ENCODE measurements at places on chromosomes 5 and 9.

- DNase-seq, result no peak
Measured at GRCh38 chr5:136162008-136162407, 29.4 kb downstream of the SMAD5 start.

GRCh38 chr9:91191411-91192380, 170.0 kb downstream of the AUH start:
- no peak for DNase-seq

- DNase-seq, result no peak
Measured at GRCh38 chr5:41246376-41246775, 33.0 kb upstream of the C6 start.

DNA sequence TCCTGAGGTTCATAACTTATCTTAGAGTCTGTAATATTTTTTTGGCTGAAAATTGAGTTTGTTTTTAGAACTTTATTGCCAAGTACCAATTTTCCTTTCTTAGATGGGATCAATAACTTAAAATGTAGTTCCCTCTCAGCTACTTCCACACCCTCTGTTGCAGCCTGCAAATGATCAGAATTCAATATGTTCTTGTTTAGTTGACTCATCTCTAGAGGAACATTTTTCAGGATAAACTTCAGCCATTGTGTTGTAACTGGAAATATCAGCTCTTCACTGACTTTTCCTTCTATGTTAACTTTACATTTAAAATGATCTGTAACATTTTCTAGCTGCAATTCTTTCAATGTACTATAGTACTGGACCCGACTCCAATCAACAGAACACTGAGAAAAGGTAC, 115.7 kb downstream of the ESM1 start:
- no peak for DNase-seq

- DNase-seq, result no peak
Measured at GRCh38 chr9:3578786-3579185, 53.0 kb upstream of the RFX3 start.

- DNase-seq, result no peak
Measured at GRCh38 chr9:134390947-134391318, 64.7 kb downstream of the RXRA start.

GRCh38 chr9:137967280-137967953, 89.8 kb downstream of the CACNA1B start:
- DNase-seq, result peak; percentile 11

DNA sequence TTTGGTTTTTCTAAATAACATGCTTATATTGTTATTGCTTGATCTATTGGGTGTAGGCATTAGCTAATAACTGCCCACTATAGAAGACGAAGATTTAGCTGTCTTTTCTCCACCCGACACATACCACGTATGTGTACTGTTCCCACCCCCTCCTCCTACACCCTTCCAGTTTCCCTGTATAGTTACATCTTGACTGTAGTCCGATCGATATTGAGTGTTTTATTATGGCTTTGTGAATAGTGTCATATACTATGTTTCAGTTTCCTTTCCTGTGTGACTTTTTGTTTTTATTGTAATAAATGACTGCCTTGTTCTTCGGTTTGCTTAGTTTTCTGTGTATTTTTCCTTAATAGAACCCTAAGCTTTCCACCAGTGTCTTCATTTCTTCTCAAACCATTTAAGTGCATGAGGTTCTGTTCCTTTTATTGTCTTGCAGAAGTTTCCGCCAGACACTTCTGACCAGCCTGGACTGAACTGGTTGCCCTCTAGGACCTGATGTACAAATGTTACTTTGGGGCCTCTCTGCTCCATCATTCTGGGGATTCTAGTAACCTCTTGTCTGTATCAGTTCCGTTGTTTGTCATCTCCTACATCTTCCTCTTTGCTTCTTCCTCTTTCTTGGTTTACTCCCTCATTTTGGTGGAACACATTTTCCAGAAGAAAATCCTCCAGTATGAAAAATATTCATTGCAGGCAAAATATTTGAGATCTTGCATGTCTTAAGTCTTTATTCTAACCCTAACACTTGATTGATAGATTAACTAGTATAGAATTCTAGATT, 61.8 kb downstream of the PRKACG start:
- no peak for DNase-seq

DNA sequence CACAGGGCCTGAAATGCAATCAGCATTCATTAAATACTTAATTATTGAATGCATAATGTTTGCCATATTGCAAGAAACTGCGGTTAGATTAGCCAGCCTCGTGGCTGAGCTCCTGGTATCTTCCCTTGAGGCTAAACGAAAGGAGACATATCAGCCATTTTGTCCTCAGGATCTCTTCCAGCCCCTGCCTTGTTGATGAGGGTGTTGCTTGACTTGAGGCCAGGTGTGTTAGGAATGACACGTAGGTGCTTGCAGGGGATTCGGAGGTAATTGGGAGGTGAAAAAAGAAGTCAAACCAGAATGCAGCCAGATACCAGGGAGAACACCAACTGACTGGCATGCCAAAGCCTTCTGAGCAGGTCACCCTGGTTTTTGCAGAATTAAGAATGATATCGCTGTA, 12.5 kb downstream of the SH3RF2 start:
- no peak for DNase-seq

GRCh38 chr9:219670-220365, 5.2 kb downstream of the DOCK8 start:
- DNase-seq, result no peak

DNA sequence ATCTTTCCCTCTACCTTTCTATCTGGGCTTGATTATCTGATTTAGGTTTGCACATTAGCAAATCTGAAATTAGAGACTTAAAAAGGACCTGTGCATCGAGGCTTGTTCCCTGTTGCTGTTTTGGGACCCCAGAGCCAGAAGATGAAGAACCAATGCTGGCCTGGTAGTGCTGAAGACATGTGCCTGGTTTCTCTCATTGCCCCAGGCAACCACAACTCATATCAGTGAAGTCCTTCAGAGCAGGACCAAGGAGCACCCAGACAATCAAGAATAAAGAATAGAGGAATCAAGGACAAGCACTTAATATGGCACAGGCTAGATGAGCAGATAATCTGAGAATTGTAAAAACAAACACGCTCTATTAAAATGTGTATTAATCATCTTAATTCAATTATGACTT, 362.7 kb downstream of the DMRTA1 start:
- DNase-seq, result no peak

GRCh38 chr5:133947431-133947841, 21.0 kb downstream of the C5orf15 start:
- DNase-seq, result no peak

- no peak for DNase-seq
Measured at GRCh38 chr5:150428106-150428876, 15.6 kb upstream of the CD74 start.

- DNase-seq, result no peak
Measured at GRCh38 chr5:306011-306805, 15.3 kb upstream of the AHRR start.

DNA sequence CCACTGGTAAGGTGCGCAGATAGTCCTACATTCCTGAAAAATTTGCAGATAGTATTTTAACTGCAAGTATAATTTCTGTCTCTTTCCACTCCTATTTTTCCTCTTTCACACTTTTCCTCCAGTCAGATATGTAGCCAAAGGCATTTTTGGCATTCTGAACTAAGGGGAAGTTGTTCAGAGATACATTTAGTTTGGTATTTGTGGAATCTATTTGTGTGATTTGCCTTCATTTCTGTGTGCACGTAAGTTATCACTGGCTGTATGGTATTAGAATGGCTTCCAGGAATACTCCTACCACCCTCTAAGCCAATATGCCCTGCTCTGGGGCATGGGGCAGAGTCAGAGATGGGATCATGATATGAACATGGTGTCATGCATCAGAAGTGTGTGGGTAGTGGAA, 45.8 kb upstream of the GRAMD2B start:
- no peak for DNase-seq

DNA sequence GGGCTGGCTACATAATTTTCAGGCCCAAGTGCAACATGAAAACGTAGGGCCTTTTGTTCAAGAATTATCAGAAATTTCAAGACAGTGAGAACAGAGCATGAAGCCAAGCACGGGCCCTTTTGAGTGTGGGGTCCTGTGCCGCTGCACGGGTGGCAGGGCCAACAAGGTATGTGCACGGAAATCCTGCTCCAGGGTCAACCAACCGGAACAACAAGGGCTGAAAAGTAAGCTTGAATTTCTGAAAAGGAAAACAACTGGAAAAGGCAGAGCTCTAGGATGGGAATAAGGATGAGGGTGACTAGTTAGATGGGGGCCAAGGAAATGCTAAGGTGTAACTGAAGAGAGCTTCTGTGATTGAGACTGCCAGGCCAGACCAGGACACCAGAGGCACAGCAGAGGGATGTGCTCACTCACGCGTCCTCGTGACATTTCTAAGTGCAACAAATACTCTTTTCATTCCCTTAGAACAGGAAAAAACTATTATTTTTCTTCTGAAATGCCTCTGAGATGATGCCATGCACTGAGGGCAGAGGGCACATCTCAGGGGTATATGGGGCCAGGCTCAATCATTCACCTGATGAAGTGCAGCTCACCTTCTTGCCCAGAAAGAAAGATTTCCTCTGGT, 80.6 kb upstream of the LRRTM2 start:
- DNase-seq, result no peak

- DNase-seq, result no peak
Measured at GRCh38 chr5:32859211-32859641, 148.1 kb downstream of the NPR3 start.

DNA sequence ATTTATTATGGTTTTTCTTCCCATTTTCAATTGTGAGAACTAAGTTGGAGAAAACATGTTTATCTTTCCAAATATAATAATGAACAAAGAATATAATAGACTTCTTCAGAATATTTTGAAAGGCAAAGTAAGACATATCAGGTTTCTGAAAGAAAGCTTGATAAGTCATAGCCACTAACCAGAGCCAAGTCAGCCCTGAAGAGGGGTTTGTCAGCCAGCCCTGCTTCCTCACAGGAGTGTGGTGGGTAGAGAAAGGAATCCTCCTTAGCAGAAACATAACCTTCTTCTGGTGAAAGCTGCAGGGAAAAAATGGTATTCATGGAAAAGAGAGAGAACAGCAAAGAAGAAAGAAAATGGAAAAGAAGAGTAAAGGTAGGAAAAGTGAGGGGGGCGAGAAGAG, 93.4 kb downstream of the MPDZ start:
- DNase-seq, result no peak

GRCh38 chr5:18745042-18745987, 1111.1 kb downstream of the TAF11L14 start:
- DNase-seq, result no peak

DNA sequence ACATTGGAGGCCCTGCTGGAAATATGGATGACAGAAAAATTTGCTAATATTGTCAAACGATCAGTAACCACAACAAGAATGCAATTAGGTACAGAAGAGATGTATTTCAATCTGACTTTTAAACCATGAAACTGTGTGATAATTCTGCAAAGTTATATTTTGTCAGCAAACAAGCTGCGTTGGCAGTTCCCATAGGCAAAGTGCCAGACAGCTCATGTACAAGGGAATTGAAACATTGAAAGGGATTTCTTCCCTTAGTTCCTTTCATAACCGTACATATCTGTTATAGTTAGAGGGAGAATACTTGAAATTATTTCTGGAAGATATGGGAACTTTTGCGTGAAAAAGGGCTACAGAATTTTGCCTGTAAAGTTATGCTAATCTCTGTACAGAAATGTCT, 419.4 kb upstream of the PTGER4 start:
- DNase-seq, result no peak

DNA sequence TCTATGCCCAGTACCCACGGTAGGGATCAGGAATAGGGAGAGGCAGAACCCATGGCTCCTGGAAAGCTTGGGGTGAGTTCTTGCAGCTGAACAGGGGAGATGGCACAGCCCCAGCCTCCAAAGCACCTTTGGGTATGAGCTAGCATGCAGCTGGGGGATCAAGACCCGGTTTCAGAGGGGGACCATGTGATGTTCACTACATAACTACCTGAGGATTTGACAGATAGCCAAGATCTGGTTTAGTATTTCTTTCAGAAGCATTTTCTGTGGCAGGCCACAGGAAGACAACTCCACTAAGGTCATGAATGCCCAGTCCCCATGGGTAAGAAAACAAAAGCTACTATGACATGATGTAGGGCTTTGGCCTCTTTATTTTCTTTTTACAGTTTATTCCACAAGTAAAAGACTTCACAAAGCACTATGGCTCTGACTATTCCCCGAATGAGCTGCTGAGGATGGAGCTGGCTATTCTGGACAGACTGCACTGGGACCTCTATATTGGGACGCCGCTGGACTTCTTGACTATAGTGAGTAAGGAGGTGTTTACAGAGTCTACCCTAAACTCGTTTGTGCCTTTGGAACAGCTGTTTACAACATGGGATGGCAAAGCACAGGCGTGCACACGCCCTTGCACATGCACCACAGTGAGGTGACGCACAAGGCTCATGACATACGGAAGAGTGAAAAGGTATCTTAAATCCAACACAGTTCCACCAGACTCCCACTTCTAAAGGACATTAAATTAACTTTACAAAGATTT, 3.4 kb downstream of the CCNI2 start:
- DNase-seq, result peak; percentile 38

DNA sequence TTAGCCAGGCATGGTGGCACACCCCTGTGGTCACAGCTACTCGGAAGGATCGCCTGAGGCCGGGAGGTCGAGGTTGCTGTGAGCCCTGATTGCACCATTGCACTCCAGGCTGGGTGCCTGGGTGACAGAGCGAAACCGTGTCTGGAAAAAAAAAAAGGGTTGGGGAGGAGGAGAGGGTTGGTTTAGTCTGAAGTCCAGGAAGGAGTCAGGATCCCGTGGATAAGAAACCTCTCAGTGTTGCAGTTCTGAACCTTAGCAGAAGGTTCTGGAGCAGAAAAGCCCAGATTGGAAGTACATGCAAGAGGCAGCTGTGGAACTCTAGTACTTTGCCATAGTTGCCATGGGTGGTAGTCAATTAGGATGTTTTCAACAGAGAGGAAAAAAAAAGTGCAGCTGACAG, 125.2 kb upstream of the CPEB4 start:
- DNase-seq, result no peak

GRCh38 chr9:27261517-27262211, 35.3 kb downstream of the EQTN start:
- DNase-seq, result no peak

GRCh38 chr5:119318256-119318894, 37.4 kb upstream of the TNFAIP8 start:
- no peak for DNase-seq

DNA sequence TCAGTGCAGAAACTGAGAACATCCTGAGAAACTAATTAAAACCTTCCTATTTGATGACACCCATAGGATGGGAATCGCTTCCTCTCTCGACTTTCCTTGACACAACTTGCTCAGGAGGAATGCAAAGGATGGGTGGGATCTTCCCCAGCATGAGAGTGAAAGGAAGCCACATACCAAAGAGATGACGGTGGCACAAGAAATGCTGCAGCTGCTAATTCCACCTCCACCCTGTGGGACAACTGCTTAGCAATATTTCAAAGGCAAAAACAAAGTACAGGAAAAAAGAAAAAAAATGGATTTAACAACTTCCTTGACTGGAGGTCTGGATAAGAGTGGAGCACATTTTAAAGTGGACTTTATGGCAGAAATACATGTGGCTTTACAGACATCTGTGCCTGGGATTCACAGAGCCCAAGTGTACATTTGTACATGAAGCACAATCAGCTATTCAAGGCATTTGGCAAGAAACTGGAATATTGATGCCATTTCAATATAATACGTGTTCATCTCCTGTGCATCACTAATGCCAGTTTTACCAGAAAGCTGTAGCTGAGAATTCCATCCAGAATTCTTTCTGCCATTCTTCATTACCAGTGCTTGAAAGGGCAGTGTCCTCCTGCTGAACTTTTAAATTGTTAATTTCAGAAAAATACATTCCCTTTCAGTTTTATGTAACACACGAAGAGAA, 359.2 kb upstream of the ACTBL2 start:
- no peak for DNase-seq

GRCh38 chr5:134583766-134584165, 48.9 kb downstream of the SAR1B start:
- no peak for DNase-seq

All from GM13976 (cell line).